ENCODE measurements at places on chromosomes 2 and 18.

GRCh38 chr2:43038696-43039094 is 187.7 kb downstream of the ZFP36L2 start:
- no peak for DNase-seq

- peak; percentile 68 for DNase-seq
These were observed 126.7 kb downstream of the OSBPL1A start for GRCh38 chr18:24270937-24271380.

DNA sequence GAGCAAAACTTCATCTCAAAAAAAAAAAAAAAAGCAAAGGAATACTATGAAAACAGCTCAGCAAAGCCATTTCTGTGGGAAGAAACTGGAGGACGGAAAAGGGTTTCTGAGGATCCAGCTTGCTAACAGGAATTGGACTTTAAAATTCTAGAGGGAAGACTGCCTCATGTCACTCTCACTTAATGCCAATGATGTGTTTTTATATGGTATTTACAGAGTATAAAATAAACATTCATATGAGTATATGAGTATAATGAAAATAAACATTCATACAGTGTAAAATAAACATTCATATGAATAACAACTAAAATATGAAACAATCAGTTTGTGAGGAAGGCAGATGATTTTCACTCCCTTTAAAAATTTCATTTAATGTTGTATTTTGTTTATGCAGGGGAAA is 43.9 kb downstream of the CHMP3 start:
- DNase-seq = peak; percentile 24

- no peak for DNase-seq
These were observed 60.8 kb upstream of the TXNDC2 start for GRCh38 chr18:9824952-9825371.

- DNase-seq = no peak
These were observed 142.9 kb downstream of the BCL11A start for GRCh38 chr2:60410456-60411146.

DNA sequence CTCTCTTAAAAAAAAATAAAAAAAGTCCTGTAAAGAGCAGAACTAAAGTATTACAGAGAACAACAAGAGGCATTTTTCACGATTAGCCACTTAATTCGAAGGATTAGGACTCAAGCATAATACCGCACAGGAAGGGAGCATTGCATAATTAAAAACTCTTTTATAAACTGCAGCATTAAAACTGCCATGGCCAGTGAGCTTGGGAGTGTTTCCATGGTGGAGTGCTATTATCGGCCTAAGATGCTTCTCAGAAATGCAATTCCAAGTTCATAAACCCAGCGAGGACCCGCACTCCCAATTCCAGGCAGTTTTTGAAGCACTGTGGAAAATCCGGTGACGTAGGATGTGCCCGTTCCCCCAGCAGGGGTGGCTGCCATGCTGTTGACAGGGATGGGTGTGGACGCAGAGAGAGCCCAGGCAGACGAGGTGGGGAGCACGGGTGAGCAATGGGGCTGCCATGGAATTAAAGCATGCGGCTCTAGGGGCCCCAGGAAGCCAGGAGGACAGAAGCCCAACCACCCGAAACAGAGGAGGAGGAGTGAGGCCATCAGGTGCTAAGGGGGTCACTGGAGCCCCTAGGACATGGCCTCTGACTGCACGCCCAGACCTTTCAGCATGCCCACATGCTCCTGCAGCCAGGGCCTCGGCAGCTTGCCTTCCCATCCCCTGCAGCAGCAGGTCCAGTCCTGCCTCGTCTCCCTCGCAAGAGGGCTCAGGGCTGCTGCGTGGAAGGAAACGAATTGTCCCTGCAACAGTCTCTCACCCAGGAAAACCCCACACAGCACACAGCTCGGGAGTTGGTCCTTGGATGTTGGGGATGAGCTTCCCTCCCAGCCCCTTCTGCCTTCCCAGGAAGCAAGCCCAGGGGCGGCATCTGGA is 233.4 kb downstream of the NDUFA10 start:
- DNase-seq = no peak

DNA sequence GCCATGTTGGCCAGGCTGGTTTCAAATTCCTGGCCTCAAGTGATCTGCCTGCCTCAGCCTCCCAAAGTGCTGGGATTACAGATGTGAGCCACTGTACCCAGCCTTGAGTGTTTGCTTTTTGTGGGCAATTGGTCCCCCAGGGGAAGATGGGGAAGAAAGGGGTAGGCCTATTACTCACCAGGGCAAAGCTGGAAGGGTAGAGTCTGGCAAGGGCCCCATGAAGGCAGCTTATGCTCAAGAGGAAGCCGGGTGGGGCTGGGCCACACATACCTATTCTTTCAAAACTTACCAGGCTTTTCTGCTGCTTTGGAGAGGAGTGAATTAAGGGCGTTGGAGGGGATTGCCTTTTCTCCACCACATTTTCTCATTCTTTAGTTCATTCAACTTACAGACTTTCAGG is 24.5 kb upstream of the CD28 start:
- DNase-seq = peak; percentile 38

- peak; percentile 74 for DNase-seq
These were observed 18.8 kb upstream of the TSPYL6 start for GRCh38 chr2:54274781-54275242.

- no peak for DNase-seq
These were observed 367.1 kb upstream of the PIK3C3 start for GRCh38 chr18:41587976-41588375.

GRCh38 chr2:127046579-127046978 is 60.4 kb downstream of the BIN1 start:
- DNase-seq = no peak

GRCh38 chr2:181420259-181421130 is 36.7 kb upstream of the ITGA4 start:
- DNase-seq = no peak

GRCh38 chr2:64629329-64629781 is 24.4 kb downstream of the SERTAD2 start:
- DNase-seq = no peak

- no peak for DNase-seq
These were observed 55.7 kb downstream of the SCN2A start for GRCh38 chr2:165294912-165295311.

GRCh38 chr2:236959036-236959435 is 126.7 kb upstream of the COPS8 start:
- no peak for DNase-seq

- peak; percentile 1 for DNase-seq
These were observed 217.9 kb upstream of the PID1 start for GRCh38 chr2:229489016-229489415.

DNA sequence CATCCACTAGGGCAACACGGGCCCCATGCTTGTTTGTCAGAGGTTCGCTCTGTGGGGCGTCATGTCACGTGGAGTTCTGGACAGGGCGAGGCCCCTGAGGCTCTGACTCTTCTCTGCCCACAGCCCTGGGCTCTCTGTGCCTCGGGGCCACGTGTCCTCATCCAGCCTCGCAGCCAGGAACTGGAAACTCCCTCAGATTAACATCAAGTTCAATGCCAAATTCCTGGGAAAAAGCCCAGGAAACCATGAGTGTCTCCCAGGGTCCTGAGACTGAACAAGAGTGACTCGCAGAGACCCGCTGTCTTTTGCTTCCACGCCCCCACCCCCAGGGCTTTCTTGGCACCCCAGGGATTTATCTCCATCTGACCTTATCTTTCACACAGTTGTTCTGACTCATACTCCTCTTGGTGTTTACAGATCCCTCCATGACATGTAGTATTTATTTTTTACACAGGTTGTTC is 174.0 kb upstream of the PIEZO2 start:
- peak; percentile 91 for DNase-seq

DNA sequence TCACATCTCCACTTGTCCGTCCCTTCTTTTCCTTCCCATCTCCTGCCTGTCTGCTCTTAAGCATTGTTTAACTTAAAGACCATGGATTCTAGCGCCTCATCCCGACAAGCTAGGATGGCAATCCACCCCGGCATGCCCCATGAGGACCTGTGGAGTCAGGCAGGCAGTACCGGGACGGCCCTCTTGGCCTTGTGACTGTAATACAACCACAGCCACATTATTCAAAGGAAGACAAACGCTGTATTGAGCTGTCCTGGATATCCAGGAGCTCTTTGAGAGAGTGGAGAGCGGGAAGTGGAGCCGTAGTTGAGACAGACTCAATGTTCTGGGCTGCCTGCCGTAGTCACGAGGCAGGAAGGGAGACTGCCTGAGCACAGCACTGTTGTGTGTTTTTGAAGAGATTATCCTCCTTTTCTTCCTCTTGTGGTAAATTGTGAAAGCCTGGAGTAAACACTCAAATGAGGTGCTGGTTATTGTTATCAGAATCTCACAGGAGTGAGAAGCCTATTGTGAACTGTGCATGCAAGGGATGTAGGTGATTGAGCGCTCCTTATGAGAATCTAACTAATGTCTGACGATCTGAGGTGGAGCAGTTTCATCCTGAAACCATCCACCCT is 929.8 kb upstream of the CNTNAP5 start:
- no peak for DNase-seq

DNA sequence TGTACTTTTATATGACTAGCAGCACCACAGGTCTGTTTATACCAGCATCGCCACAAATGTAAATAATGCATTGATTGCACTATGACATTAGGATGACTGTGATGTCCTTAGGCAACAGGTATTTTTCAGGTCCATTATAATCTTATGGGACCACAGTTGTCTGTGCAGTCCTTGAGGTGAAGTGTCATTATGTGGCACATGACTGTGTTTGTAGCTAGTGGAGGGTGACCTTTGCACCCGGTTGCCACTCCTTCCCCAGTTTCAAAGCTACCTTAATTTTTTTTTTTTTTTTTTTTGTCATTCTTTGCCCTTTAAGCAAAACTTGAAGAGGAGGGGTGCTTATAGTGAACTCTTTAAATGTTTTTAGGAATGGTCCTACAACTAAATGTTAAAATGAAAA is 386.4 kb downstream of the THSD7B start:
- no peak for DNase-seq

- DNase-seq = peak; percentile 61
These were observed 55.8 kb downstream of the TSN start for GRCh38 chr2:121810959-121811853.

DNA sequence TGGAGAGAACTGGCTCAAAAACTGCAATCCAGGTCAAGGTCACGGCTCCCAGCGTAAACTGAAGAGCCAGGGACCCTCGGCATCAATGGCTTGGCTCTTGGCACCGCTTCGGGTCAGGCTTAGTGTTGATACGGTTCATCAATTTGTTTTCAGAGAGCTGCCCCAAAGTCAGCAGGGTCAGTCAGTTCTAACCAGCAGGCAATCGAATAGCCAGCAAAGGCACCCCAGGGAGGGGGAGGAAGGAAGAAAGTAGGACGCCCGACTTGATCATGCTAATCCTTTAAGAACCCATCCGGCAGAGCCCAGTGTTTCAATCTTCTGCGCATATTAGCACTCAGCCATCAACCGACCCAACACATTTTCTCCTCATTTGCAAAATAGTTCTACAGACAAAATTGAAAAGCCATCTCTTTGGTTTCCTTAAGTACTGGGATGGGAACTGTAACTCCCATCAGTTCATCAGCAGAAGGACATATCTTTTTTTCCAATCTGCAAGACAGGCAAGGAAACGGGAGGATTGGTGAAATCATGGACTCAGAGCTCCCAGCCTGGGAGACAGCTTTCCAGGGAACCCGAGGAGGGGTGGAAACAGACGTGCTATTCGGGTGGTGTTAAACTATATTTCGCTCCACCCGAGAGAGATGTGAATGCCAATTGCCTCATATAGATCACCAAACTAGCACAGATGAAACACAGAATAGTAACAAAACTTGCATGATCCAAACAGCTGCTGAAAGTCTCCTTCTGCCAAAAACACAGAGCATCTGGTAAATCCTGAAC is 40.7 kb upstream of the CABLES1 start:
- DNase-seq = no peak

- peak; percentile 69 for DNase-seq
These were observed 10.2 kb upstream of the THNSL2 start for GRCh38 chr2:88159955-88160415.

DNA sequence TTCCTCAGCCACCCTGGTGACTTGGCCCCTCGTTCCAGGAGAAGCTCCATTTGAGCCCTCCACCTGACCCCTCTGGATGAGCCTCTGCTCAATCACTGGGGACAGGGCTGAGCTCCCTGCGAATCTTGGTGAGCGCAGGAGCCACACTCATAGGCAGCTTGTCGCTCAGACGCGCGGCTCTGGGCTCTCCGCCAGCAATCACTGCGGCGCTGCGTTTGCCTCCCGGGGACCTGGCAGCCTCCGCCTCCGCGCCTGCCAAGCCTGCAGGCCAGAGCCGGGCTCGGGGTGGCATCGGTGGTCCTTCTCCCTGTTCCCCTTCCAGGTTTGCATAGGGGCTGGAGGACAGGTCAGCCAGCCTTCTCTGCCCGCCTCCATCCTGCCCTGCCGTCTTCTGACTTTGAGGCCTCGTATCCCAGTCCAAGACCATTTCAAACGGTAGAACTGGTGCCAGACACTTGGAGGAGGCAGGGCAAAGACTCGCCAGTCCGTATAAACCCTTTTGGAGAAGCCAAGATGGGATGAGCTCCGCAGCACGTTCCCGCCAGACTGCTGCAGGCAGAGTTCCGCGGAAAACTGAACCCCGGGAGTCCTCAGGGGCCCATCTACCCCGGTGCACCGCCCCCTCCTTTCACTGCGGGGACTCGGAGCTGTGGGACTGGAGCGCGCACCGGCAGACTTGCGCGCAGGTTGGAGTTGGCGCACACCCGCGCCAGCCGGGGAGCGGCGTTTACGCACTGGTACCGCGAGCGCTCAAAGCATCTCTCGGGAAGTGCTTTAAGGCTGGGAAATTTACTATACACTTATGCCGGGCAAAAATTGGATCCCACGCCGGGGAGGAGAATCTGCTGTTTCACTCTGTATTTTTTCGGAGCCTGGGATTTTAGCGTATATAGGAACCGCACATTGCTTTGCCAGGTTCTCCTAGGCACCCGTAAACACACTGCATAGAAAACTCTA is 1.1 kb upstream of the TACR1 start:
- DNase-seq = peak; percentile 44

DNA sequence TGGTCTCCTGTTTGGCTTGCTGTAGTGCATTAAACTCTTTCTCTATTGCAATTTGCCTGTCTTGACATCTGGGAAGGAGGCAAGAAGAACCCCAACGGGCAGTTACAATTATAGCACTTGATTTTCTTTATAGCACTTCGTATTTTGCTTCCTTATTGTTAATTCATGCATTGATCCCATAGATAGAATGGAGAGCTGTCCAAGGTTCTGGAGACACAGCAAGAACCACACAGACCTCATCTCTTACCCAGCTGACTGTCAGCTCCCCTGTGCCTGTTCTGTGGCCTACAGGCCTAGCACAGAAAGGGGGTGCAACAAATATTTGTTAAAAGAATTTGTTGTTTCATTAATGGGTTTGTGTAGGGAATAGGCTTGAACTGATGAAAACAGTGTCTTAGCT is 194.3 kb downstream of the GALNT1 start:
- DNase-seq = peak; percentile 27

DNA sequence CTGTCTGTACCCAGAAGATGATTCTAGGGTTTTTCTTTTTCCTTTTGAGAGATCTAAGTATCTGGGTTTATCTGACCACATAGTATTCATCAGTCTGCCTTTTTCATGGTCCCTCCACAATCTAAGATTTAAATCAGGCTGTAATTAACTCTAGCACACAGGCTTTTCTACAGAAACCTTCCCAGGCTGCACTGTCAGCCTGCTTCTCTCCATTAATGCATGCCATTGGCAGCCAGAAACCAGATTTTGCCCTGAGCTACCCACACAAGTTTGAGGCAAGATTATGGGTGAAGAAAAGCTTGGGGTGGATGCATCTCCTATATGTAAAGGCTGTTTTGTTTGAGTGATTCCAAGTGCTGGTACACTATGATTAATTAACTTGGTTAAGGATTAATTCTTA is 45.7 kb upstream of the EML4 start:
- DNase-seq = no peak

Data from fibroblast of skin of back (primary cell).